ENCODE measurements at places on chromosomes 1 and 21. TPM values are rescaled to one million over a fixed set of nuclear protein-coding genes. Genes with fewer than 3 reads are reported as not detected.

Gene ADAMTS4
- polyA plus RNA-seq: 3.9 TPM

- H3K27ac ChIP-seq: no peak overlapping the region
- H3K4me1 ChIP-seq: no peaks in the 10 kb centered on the region
- no peak for DNase-seq
- no peaks in the 10 kb centered on the region for H3K27me3 ChIP-seq
- H3K4me3 ChIP-seq: no peak overlapping the region
Observed at GRCh38 chr1:245577191-245578157, 422.7 kb downstream of the KIF26B start.

DNA sequence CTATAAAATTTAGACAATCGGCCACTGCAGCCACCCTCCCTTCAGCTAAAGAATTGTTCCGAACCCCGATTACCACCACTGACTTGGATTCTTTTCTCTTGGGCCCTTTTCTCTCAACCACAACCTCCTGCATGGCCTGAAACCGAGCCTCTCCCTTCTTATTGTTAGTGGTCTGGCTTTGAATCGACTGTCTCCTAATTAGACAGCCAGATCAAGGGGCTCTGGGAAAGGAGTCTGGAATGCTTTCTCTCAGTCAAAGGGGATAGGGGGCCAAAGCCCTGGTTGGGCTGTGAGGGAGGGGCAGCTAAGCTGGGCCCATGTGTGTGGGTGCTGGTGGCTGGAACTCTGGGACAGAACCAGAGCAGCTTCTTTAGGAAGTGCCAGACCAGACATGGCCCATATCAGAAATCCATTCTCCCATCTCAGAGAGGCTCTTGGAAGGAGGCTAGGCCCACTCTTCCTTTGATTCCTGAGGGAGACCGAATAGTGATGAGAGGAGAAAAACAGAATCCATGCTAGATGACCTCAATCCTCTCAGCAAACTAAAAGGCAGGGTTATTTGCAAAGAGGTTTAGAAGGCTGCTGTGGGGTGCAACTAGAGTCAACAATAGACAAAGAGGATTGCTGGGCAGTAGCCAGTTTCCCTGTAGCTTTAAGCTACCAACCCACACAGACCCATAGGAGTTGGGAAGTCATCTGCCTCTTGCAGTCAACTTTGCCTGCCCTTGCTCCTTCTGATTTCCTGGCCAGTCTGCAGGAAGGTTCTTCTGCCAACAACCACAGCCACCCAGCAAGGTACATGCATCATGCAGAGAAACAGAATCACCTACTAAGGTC, 117.6 kb downstream of the AK5 start:
- no peaks in the 10 kb centered on the region for H3K4me1 ChIP-seq
- no peaks in the 10 kb centered on the region for H3K27me3 ChIP-seq
- H3K27ac ChIP-seq: no peak overlapping the region
- no peak for DNase-seq

GRCh38 chr1:204994086-204994862, 48.7 kb upstream of the CNTN2 start:
- no peak for DNase-seq
- no peak overlapping the region for H3K4me3 ChIP-seq
- no peak overlapping the region for H3K27ac ChIP-seq
- no peaks in the 10 kb centered on the region for H3K4me1 ChIP-seq
- no peaks in the 10 kb centered on the region for H3K36me3 ChIP-seq

GRCh38 chr1:172971241-172971640, 79.5 kb downstream of the TNFSF18 start:
- peaks cover 23% of the 10 kb centered on the region for H3K4me1 ChIP-seq
- H3K27me3 ChIP-seq: no peaks in the 10 kb centered on the region
- H3K36me3 ChIP-seq: no peaks in the 10 kb centered on the region
- no peak for DNase-seq

DNA sequence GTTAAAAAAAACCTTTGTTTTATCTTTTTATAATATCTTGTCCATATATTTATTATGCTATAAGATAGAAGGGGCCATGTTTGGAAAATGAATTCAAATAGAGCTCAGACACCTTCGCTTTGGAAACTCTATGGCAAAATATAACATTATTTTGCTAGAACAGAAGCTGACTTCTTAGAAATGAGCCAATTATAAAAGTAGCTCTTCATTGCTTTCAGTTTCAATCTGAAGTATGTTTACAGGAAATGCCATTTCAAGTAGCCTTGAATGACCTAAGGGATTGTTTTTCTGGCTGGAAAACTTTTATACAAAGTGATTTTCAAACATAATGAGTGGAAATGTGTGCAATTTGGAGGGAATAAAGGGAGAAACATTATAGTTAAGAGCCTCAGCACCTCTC, 37.8 kb upstream of the GBP5 start:
- no peaks in the 10 kb centered on the region for H3K4me1 ChIP-seq
- no peak overlapping the region for H3K4me3 ChIP-seq
- no peak for DNase-seq
- no peaks in the 10 kb centered on the region for H3K36me3 ChIP-seq

DNA sequence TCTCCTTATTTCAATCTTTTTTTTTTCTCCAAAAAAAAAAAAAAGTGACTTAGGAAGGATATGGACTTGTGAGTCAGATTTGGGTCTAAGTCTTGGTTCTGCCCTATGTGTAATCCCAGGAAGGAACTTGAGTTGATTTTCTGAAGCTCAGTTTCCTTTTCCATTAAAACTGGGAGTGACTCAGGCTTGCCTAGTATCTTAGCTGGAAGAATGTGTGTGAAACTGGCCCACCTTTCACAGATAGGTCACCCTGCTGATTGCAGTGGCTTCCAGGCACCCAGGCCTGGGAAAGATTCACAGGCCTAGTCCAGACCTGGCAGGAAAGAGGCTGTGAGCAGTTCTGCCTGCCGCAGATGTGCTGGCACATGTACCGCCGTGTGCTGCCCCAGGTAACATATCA, 218.3 kb upstream of the HOOK1 start:
- H3K36me3 ChIP-seq: no peaks in the 10 kb centered on the region
- no peaks in the 10 kb centered on the region for H3K27me3 ChIP-seq
